GM12864 (cell line): ENCODE measurements at places on chromosomes 6 and 20.

DNA sequence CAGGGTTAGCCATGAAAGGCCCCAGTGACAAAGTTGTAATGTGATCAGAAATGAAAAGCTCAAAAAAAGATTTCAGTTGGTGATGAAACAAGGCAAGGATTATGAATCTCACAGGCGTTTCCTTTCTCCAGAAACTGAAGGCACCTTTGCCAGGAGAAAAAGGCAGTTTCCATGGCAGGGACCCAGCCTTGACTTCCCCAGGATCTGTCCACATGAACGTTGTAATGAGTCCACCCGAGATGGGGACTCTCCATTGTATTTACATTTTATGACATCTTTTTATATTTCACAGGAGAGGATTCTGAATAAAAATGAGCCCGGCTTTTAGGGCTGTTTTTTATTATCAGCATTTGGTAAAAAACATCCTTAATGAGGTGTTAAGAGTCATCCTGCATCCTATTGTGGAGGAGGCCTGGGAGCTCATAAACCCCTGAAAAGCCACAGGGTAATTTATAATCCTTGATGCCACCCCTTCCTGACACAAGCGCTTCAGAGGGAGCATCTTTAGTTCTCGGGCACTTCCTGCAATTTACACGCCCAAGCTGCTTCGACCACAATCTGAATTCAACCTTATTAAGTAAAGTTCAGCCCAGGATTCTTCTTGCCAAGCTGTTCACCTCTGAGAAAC lies 74.1 kb upstream of the SALL4 start:
- no peak for DNase-seq

DNA sequence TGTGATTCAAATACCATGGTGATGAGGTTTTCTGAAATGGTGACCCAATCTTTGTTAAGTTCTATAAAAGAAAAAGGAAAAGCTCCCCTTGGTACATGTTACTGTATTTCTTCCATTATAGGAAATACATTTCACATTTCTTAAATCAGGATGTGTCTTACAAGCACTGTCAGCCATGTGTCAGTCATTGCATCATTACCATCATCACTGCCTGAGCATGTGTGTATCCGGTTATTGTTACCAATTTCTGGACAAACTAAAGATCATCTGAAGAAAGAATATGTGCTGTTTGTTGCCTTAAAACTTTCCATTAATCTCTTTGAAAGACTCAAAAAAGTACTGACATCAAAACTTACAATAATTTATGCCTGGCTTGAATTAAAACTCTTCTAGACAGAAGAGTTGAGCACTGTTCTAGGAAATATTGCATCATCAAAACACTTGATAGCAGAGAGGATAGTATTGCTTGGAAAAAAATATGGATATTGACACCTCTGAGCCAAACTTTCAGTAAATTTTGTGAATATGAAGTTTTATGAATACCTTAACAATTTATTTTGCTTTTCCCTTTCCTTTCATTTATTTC lies 7.1 kb upstream of the TSPYL1 start:
- no peak for DNase-seq

GRCh38 chr6:75167851-75168250 lies 38.0 kb downstream of the COL12A1 start:
- DNase-seq, result no peak

DNA sequence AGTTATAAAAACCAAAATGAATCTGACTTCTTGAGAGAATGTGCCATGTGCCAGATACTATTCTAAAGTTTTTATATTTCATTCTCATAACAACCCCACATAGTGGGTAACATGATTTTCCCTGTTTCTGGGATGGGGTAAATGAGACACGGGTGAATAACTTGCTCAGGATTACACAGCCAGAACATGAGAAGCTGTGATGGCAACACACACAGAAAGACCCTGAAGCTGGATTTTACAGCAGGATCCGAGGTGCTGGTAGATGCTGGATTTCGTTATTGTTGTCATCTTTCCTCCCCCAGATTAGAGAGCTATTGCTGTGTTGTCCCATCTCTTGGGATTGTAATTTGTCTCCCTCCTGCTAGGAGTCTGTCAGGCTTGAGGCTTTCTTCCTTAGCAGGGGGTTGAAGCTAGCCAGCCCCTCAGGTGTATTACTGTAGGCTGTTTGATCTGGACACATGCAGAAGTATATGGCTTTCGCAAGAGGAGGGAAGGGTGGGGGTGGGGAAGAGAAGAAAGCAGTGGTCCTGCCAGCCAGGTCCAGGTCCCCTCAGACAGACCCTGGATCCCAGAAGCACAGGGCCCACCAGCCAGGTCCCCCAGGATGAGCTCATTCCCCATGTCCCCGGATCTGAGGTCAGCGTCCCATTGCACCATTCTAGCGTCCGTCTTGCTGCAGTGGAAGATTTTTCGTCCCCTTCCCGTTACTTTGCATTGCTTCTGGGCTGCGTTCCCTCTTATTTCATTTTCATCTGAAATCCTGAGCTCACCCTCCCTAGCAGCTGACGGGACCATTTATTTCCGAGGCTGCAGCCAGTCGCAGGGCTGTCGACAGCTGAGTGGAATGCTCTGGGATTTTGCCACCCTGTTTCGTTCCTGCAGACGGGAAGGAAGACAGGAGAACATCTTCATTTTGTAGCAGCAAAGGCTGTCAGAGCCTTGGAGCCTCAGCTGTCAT lies 7.3 kb upstream of the KCNG1 start:
- DNase-seq, result no peak

GRCh38 chr6:83260577-83260976 lies 67.4 kb downstream of the RWDD2A start:
- no peak for DNase-seq

GRCh38 chr6:39561536-39562266 lies 163.5 kb downstream of the KIF6 start:
- no peak for DNase-seq

- DNase-seq, result no peak
These were observed 64.6 kb downstream of the VGLL2 start for GRCh38 chr6:117329926-117330325.

- DNase-seq, result no peak
These were observed 173.1 kb downstream of the EYA2 start for GRCh38 chr20:47067776-47068175.

- DNase-seq, result no peak
These were observed 10.1 kb downstream of the ISM1 start for GRCh38 chr20:13231031-13231752.

DNA sequence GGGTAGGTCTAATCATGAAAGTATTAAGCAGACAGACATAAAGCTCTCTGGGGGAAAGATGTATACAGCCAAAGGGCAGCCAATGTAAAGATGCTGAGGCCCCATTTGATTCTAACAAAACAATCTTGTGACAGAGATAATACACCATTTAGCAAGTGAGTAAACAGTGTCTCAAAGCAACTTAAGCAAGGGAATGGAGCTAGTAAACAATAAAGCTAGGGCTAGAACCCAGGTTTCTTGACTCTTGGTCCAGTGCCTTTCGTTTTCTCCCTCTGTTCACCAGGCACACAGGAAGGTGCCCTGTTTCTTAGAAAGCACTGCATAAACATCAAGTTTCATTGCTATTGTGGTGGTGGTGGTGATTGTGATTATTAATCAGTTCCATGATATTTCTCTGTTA lies 5.1 kb downstream of the ELOVL2 start:
- no peak for DNase-seq

- DNase-seq, result no peak
These were observed 210.1 kb upstream of the HDDC2 start for GRCh38 chr6:125511809-125512396.

GRCh38 chr6:16105854-16106253 lies 23.0 kb upstream of the MYLIP start:
- DNase-seq, result no peak

- no peak for DNase-seq
These were observed 25.4 kb downstream of the FBXO9 start for GRCh38 chr6:53090576-53090975.
